RWPE2 (cell line): ENCODE measurements at places on chromosomes 4 and X.
A peak's percentile ranks its signal among the peaks of the same experiment; 100 is the strongest.

- no peak for DNase-seq
Observed at GRCh38 chr4:98204236-98204553, 57.0 kb upstream of the RAP1GDS1 start.

DNA sequence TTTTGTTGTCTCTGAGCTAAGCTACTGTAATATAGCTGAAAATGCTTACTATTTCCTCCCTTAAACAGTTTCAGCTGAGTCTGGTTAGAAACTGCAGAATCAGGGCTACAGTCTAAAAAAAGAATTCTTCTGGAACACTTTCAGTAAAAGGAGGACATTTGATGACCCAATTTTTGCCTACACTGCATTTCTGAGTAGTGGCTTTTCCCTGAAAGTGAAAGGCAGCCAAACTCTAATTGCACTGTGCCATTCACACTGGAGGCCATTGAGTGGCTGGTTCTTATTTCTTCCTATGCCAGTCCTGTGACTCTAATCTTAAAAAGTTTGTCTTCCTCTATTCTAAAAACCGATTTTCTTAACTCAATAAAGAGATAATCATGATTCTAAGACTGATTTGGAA is 526.0 kb downstream of the CFAP47 start:
- no peak for DNase-seq

GRCh38 chrX:13396924-13397323 is 77.1 kb upstream of the ATXN3L start:
- DNase-seq, result no peak

DNA sequence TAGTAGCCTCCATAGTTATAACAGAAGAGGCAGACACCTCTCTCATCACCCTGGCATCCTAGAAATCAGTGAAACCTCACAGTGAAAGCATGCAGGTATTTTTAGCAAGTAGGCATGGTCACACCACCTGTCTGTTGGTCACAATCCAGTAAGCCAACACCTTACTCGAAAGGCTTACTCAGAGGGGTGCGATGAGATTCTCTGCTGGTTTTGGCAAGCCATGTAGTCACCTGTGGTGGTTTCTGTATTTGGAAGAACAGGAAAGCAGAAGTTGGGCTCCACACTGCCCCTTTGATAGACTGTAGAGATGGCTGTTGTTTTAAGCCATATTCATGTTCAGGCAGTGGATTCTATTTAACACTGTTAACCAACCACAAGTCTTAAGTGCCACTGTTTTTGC is 134.7 kb downstream of the DCLK2 start:
- no peak for DNase-seq

- DNase-seq, result peak; percentile 71
Observed at GRCh38 chr4:44448521-44449461, at the start of gene KCTD8. Gene KCTD8 (minus strand): TSS chr4:44448809.

DNA sequence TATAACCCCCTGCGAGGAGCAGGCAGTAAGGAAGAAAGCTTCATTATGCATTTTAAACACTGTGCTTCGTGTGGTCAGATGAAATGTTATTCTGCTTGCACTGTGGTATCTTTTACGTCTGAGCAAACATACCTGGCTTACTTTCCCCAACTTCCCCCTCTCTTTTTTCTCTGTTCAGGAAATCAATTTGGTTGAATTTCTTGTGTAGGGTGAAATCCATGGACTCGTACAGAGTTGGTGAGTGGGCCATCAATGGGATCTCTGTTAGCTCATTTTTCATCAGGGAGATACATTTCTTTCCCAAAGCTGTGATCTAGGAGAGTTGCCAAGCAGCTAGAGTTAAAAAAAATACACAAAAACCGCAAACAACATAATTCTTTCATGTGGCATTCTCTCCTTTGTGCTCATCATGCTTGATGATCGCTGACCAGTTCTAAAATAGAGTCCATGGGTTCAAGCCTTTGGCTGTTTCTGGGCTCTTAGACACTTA is 98.5 kb downstream of the FRAS1 start:
- DNase-seq, result no peak

DNA sequence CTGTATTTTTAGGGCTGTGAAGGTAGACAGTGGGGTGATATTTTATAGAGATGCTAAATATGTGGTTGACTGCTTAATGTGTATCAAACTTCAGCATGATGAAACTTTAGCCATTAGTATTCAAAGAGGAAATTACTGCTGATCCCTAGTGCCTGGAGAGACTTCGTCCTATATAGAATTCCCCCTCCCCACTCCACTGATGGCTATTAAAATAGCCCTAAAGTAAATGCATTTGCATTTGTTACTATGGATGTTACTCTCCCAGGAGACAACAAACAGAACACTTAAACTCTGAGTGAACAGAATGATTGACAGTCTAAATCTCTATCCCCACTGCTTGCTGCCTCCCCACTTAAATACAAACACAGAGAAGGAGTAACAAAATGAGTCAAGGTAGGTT is 39.1 kb downstream of the ADGRL3 start:
- DNase-seq, result no peak

DNA sequence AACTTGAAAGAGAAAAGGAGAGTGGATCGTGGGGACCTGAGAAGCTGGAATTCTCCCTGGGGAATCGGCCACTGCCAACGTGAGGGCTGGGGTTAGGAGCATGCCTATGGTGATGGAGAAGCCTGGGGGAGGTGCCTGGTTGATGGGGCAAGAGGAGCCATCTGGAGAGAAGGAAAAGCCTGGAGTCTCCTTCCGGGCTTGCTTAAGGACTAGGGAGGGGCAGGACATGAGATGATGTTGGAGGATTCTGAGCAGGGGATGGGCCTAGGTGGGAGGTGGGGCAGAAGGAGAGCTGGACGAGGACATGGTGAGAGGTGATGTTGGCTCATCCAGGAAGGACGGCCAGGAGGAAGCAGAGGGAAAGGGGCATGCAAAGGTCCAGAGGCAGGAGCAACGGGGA is 35.0 kb upstream of the GYG2 start:
- no peak for DNase-seq

DNA sequence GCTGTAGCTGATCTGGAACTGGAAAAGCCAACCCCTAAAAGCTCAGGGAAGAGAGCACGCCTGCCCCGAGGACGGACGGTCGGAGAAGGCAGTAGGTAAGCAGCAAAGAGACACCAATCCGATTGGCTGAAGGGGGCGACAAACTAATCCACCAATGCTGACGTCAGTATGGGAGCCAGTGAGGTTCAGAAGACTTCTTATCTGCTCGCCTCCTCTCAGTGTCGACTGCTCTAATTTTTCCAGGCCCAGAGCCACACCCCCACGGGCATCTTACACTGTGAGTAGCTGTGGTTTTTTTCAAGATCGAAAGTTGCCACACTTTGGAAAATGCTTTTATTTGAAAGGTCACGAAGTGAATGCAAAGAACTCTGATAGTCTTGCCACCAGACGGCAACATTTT is at the start of gene DCAF8L1:
TSS of gene DCAF8L1 (minus strand) at position 101 of the 400 bp plus-strand sequence. CDS start 115 bp downstream, outside the sequence.
- no peak for DNase-seq

DNA sequence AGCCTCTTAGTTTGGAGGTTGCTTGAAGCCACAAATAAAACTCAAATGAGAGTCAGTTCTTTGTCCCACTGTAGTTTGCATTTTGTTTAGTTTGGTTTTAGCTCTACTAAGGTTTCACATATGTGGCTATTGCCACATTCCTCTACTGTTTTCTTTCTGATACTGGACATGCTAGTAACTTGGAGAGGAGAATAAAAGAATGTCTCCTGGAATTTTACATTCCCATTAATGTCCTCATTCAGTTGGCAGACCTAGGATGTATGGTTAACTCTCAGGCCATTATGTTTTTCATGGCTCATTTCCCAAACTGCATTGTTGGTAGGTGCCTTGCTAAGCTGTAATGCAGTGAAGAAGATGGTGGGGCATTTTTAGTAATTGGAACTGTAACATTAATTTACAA is 29.9 kb downstream of the UPRT start:
- DNase-seq, result no peak

DNA sequence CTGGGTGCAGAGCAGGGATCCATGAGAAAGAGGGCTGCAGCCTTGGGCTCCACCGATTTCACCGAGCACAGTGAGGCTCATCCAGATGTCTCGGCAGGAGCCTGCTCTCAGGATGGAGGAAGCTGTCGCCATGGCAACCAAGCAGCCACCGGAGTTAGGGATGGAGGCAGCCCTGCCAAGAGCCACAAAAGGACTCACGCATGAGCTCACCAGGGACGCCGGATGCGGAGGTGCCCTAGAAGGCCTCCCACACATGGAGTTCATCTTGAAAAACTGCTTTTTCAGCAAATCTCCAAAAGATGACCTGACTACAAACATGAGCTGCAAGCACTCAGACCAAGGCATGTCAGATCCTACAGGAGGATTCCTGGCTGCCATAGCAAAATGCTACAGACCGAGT is 90.7 kb downstream of the WFS1 start:
- no peak for DNase-seq

DNA sequence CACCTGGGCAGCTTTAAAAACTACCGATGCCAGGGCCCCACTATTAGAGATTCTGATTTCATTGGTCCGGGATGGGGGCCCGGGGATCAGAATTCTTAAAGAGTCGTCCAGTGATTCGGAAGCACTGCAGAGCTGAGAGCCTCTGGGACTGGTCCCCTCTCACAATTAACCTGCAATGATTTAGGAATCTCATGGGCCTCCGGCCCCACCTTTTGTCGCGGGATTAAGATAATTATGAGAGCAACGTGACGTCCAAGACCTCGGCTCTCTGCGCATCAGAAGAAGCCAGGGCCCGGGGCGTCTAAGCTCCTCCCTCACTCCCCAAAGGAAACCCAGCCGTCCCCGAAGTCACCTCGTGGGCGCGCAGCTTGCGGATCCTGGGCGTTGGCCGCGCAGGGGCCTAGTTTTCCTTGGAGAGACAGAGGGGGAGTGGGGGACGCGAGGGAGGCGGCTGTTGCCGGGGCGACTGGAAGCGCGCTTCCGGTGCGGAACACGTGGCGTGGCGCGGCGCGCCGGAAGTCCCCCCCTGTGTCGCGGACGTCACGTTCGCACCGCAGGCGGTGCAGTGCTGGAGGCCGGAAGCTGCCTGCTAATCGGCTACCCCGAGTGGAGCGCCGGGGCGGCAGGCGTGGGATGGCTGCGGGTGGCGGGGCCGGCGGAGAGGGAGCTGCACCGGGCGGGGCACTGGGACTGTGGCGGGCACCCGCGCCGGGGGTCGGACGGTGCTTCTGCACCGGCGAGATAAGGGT is at the start of gene GEMIN8:
TSS of gene GEMIN8 (minus strand) at position 468 of the 749 bp plus-strand sequence. CDS start 8,414 bp downstream, outside the sequence.
- DNase-seq, result peak; percentile 65

GRCh38 chr4:5024673-5025072 is 5.4 kb upstream of the CYTL1 start:
- no peak for DNase-seq

- DNase-seq, result no peak
Observed at GRCh38 chrX:118554511-118554910, 58.9 kb downstream of the DOCK11 start.
